ENCODE measurements at places on chromosomes 1 and 21.

DNA sequence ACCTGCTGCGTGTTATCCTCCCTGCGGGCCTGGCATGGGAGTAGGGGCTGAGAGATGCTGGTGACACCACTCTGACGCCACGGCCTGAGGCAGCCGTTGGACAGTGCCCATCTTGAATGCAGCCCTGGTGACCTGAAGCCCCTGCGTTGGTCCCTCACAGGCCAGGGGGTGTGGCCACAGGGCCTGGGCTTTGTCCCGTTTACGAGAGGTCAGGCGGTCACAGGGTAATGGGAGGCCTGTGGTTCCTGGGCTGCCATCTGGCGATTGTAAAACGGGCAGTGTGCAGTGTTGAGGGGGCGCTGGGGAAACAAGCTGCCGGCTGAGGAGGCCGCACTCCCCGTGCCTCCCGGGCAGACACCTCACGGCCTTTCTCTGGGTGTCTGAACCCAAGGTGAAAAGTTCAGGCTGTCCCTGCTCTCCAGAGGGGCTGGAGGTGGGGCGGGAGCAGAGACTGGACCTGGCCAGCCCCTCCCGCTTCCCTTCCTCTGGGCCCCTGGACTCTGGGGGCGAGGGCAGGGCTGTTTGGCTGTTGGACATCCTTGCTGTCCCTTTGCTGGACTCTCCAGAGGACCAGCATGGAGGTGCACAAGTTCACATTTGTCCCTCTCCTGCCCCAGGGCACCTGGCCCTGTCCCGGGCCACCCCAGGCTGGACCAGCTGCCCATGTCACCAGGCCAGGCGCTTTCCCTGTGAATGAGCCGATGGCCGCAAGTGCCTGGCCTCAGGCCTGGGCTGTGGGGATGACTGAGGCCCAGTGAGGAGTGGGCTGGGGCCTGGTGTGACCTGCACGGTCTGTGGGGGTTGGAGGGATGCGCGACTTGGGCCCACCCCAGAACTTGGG, 42.4 kb downstream of the SKI start:
- no peak for DNase-seq

GRCh38 chr1:38025233-38025632, 12.7 kb downstream of the UTP11 start:
- no peak for DNase-seq

DNA sequence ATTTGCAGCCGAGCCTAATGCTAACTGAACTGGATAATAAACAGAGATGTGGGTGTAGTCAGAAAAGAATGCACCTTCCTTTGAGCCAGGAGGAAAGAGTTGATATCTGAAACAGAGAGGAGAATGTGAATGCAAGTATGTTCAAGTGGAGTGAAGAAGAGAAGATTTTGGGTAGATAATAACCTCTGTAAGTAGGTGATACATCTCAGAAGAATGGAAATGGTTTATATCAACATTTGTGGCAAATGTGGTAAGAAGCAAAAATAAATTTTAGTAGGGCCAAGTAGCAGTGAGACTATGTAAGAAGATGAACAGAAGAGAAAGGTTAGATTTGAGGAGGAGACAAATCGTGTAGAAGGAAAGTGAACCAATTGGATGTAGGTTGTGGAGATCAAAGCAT, 1.7 kb upstream of the DNTTIP2 start:
- DNase-seq: no peak

- no peak for DNase-seq
Observed at GRCh38 chr1:164773102-164773501, 214.1 kb downstream of the PBX1 start.

DNA sequence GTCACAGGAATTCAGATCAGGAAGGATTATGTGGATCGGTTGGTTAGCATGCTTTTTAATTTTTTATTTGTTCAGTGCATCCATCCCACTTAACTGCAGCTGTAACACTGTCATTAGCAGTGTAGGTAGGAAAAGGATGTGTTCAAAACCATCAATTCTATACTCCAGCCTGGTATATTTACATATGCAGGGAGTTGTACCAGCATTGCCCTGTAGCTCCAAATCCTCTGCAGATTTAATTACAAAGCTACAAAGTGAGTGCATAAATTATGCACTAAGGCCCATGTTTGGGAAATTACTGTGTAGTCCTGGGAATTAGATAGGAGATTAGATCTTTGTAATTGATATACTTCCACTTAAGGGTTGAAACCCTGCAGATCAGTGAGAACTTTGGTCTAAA, 15.9 kb upstream of the OSBPL9 start:
- DNase-seq: no peak

- DNase-seq: no peak
Observed at GRCh38 chr1:184199438-184200085, 148.0 kb downstream of the TSEN15 start.
